ENCODE measurements at places on chromosomes 5 and 9. TPM values are rescaled to one million over a fixed set of nuclear protein-coding genes. Genes with fewer than 3 reads are reported as not detected.

Gene RLN2
- total RNA-seq = 1.3 TPM

Gene LIX1
- not detected for total RNA-seq

Gene PRRX2
- total RNA-seq = not detected

DNA sequence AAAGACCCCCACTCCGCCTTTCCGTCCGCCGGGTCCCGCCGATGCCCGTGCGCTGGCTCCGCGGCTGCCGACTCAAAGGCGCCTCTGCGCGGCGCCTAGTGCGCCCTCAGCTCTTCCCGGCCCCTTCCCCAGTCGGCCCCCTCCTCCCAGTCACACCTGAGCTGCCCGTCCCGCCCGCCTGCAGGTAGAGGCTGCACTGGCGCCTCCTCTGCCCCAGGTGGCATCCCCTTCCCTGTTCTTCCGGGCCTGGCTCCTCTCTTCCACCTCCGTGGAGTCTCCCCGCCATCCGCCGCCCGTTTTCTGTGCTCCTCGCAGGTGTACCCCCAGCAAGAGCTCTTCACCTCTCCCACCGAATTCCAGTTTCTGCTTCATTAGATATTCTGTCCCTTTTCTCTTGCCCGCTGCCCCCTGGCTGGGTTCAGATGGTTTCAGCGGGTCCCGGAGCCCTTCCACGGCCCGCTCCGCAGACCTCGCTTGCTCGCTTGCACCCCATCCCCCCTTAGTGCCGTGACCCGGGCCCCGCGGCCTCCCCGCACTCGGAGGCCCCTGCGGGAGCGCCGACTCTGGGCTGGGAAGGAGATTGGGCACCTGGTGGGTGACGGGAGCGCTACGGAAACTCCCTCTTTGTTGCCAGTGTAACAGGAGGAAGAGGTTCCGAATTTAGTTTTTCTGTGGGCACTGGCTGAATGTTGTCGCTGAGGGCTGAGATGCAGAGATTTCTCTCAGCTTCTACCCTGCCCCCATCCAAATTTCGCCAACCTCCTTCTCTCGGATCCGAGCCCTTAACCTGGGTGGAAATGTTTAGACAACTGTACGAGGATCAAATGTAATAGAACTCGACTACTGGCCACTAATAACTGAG is 809 bp downstream of the SLC44A1 start:
- peak; percentile 47 for DNase-seq

- no peak for DNase-seq
Measured at GRCh38 chr5:82330530-82331270, 52.5 kb upstream of the RPS23 start.

- no peak for DNase-seq
Measured at GRCh38 chr9:121748727-121749423, 97.4 kb downstream of the DAB2IP start.

DNA sequence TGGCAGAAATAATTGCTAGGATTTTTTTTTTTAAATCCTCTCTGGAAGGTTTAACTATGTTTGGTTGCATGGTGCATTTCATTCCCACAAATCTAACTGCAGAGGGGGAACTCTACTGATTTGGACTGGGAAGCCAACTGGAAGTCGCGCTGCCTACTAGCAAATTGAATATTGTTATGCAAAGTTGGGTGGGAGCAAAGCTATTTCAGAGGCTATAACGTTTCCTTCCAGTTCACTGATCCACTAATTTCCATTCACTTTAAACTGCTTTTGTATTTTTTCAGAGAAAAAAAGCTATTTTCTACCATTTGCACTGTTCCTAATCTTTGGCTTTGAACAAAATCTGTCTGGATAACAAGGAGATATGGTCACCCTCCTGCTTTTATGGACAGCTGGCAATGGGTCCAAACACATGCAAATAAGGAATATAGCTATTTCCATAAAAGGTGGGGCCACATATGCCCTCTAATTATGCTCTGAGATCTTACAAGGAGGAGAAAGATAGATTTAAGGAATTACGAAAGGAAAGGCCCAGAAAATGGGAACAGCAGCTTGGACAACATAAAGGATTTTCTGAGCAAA is 40.1 kb downstream of the MACIR start:
- DNase-seq = no peak

GRCh38 chr5:62341783-62342475 is 35.9 kb downstream of the KIF2A start:
- no peak for DNase-seq

- no peak for DNase-seq
Measured at GRCh38 chr5:110951373-110951791, 120.1 kb upstream of the TSLP start.

Data from T-helper 17 cell (primary cell).